WTC11 (cell line): ENCODE measurements at places on chromosomes 3 and 15.

DNA sequence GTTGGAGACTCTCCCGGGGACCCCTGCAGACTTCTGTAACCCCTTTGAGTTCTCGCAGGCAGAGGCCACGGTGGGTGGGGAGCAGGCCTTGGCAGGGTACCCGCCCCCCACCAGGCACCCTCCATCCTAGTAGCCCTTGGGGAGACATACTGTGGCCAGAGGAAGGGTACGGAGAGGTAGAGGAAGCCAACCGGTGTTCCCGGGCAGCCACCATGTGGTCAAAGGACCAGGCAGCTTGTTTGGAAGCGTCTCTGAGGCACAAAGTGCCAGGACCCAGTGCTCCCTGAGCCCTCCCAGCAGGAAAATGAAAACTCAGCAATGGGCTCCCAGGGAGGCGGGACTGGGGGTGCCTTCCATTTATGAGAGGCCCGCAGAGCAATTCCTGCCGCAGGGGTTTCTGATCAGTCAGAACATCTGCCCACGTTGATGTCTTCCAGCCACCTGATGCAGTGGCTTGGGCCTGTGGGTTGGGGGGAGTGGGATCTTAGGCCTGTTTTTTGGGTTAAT, 53.0 kb upstream of the CGNL1 start:
- no peak for DNase-seq

DNA sequence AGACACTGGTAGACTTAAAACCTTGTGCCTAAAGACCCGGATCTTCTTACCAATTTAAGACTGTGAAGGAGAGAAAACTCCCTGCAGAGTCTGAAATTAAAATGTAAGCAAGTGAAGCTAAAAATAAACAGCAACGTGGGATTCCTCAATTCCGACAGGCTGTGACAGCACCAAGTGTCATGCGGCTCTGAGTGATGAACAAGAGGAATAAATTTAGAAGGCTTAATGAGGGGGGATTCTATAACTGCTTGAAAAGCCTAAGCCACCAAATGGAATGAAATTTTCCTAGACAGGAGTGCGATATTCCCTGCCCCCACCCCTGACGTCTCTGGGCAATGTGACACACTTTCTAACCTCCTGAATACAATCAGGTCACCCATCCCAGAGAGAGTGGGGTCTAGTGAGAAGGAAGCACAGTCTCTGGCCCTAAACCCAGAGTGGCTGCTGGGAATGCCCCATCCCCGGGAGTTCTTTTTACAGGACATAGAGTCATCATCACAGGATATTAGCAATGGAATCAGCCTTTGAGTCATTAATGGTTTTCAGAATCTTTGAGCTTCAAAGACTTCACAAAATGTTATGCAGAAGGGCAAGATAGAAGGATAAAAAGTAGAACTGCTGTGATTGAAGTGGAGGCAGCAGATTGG, 114.3 kb downstream of the EDEM1 start:
- no peak for DNase-seq

GRCh38 chr15:72545156-72545555, 71.0 kb downstream of the ARIH1 start:
- DNase-seq, result no peak

DNA sequence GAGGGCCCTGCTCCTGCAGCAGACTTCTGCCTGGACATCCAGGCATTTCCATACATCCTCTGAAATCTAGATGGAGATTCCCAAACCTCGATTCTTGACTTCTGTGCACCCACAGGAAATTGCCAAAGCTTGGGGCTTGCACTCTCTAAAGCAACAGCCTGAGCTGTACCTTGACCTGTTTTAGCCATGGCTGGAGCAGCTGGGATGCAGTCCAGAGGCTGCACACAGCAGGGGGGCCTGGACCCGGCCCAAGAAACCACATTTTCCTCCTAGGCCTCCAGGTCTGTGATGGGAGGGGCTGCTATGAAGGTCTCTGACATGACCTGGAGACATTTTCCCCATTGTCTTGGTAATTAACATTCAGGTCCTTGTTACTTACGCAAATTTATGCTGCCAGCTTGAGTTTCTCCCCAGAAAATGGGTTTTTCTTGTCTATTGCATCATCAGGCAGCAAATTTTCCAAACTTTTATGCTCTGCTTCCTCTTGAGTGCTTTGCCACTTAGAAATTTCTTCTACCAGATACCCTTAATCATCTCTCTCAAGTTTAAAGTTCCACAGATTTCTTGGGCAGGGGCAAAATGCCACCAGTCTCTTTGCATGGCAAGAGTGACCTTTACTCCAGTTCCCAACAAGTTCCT, 11.8 kb upstream of the MYO5A start:
- no peak for DNase-seq

GRCh38 chr15:29844290-29844903, 22.1 kb upstream of the TJP1 start:
- no peak for DNase-seq

DNA sequence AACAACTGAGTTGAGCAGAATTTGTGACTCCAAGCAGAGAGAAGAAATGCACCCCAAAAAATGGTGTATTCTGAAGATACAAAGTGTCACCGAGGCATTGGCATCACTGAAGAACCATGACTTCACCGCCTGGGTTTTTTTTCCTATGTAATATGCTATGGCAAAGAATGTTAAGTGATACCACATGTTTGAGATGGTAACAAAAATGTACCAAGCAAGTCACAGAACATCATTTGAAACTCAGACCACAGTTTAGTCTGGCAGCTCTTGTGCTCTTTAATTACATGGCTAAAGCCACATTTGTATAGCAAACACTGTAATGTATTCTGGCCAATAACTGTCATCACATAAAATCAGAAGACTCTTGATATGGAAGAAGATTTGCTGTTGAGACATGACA, 323.5 kb downstream of the ULK4 start:
- DNase-seq, result no peak

DNA sequence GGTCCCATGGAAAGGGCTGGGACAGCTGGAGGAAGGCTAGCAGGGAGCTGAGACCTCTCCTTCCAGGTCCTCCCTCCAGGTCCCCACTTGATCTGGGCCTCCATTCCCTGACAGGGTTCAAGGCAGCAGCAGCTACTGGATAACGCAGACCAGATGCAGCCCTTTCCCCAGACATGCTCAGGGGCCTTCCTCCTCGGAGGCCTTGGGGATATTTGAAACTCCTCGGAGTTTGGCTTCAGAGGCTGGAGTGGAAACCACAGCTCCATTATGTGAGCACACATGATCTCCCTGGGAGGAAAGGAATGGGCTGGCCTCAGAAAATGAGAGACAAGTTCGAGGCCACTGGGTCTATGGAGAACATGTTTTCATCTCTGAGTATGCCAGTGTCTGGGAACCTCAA, 119.3 kb downstream of the SMAD6 start:
- no peak for DNase-seq
